ENCODE measurements at places on chromosomes 6 and 20.
A peak's percentile ranks its signal among the peaks of the same experiment; 100 is the strongest.

GRCh38 chr20:10061641-10062040 is 26.9 kb downstream of the ANKEF1 start:
- peak; percentile 98 for DNase-seq

DNA sequence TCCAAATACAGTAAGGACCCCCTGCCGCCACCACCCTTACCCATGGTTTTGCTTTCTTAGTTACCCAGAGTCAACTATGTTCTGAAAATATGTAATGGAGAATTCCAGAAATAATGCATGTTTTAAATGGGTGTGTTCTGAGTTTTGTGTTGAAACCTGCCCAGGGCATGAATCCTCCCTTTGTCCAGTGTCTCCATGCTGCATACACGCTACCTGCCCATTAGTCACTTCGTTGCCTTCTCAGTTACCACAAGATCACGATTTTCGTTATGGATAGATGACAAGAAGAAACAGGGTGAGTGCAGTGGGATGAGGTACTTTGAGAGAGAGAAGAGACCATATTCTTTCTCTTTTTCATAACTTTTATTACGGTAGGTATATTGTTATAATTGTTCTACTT is 10.6 kb downstream of the FARS2 start:
- no peak for DNase-seq

GRCh38 chr6:32522302-32523047 is 7.6 kb downstream of the HLA-DRB5 start:
- DNase-seq: no peak

DNA sequence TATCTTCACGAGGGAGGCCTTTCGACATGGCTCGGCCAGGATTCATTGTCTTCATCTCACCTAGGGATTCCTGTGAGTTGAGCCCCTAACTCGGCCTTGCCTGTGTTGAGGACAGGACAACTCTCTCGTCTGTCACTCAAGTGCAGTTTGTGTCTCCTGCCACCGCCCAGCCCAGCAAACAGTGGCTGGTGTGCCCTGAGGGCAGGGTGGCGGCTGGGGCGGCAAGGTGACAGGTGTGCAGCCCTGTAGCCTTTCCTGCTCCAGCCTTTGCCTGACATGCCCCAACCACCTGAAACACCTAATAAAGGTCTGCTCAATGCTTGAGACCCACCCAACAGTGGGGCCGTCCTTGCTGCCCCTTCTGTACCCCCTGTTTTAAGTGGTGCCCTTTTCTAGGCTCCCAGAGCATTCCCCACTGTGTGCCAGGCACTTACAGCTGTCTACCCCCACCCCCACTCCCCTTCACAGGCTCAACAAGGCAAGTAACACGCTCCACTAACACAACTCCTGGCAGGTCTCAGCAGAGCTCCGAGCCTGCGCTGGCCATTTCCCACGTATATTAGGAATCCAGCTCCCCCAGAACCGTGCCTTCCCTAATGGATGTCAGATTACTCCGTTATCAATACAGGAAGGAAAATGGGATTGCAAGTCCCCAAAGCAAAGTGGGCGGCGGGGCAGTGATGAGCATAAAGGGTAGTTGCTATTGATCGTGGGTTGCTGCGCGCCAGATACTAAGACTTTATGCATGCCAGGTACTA is 17.7 kb downstream of the GFRA4 start:
- no peak for DNase-seq

- DNase-seq: no peak
These were observed 189.6 kb downstream of the MYLK4 start for GRCh38 chr6:2560917-2561698.

DNA sequence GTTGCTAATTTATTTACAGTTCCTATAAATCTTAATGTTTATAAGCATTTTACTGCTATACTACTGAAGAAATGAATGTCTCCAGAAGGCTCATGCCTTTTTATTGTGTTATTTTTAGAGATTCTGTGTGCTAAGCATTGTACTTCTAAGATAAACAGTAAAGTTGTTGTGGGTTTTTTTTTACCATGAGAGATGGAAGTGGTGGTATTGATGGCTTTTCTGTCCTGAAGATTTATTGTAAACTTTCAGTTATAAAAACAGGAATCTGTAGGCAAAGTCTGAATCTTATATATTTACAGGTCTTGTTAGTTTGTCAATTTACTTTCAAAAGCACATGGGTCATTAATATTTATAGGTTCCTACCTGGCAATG is 246.9 kb downstream of the TMEM242 start:
- DNase-seq: no peak

DNA sequence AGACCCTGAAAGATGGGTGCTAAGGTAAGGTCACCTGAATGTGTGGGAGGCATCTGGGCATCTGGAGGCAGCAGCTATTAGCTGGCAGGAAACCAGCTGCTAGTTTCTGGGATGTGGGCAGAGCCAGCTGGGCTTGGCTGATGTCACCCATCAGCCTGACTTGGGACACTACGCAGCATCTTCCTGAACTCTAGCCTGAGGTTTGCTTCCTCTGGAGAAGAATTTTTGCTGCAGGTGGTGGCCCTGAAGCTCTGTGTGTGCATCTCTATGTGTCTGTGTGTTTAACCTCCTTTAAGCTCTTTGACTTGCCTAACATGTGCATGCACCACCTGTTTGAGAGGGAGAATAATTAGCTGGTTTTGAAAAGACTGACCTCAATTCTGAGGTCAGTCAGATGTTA is 465.1 kb upstream of the CHD6 start:
- DNase-seq: no peak

DNA sequence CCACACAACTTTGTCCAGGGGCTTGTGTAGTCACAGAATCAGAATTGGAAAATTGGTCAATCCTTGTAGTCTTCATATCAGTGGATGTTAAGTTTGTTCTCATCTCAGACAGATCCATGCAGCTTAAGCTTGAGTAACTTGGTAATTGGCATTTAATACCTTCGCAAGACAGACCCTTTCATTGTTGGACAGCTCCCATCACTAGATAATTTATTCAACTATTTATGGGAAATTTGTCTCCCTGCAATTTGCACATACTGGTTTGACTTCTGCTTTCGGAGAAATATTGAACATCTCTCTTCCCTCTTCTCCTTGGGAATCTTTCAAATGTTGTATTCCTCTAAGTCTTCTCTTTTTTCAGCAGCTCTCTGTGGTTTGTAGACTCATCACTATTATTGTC is 17.1 kb downstream of the MEI4 start:
- no peak for DNase-seq

- DNase-seq: no peak
These were observed 38.9 kb upstream of the CD2AP start for GRCh38 chr6:47438481-47439347.

DNA sequence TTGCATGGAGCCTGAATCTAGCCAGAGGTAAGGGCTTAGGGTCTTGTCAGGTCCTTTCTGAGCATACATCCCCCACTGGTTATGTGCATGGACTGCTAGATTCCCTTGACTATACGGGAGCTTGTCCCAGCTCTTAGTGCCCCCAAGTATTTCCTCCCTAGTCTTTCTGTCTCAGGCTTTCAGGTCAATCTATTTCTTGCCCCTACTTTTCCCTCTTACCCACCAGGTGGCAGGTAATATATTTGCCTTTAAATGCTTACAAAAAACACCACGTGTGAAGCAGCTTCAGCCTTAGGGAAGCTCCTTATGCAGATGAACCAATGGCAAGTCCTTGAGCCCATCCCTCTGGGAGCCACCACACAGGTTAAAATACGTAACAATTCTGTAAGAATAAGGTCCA is 454.2 kb downstream of the GRIK2 start:
- no peak for DNase-seq

- no peak for DNase-seq
These were observed 210.6 kb upstream of the CDYL start for GRCh38 chr6:4565301-4566250.

DNA sequence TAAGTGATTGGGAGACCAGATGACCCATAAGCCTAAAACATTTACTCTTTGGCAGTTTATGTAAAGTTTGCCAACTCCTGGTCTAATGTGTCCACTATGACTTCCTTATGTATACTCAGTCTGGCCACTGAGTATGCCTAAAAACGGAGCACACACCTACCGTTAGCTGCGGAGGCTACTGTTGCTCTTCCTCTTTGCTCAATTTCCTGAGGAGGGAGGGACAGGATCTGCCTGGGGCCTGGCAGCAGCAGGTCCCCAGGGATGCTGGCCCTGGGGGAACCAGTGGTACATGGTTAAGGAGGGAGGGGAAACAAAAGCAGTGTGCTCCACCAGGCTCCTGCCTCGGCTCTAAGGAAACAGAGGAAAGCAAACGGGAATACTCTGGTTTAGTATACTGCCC is 113.5 kb downstream of the CDYL start:
- no peak for DNase-seq

DNA sequence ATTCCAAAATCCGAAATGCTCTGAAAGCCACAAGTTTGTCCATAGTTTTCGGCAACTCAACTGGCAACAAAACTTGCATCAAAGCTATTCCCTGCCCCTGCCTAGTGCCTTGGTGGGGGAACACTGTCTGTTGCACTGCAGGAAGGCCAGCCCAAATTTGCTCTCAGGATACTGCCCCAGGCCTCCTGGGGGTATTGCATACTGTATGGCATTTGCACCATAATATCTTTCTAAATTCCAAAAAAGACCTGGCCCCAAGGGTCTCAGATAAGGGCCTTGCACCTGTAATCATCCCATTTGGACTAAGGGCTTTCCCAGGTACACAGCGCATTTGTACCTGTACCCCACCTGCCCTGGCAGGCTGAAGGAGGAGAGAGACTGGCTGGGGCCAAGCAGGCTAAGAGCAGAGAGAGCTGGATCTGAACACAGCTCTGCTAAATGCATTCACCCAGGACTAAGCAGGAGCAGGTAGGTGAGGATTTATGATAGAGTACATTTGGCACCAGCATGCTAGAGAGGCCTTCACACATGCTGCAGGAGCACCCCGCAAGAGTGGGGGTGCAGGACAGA is 4.0 kb upstream of the GRM4 start:
- no peak for DNase-seq

DNA sequence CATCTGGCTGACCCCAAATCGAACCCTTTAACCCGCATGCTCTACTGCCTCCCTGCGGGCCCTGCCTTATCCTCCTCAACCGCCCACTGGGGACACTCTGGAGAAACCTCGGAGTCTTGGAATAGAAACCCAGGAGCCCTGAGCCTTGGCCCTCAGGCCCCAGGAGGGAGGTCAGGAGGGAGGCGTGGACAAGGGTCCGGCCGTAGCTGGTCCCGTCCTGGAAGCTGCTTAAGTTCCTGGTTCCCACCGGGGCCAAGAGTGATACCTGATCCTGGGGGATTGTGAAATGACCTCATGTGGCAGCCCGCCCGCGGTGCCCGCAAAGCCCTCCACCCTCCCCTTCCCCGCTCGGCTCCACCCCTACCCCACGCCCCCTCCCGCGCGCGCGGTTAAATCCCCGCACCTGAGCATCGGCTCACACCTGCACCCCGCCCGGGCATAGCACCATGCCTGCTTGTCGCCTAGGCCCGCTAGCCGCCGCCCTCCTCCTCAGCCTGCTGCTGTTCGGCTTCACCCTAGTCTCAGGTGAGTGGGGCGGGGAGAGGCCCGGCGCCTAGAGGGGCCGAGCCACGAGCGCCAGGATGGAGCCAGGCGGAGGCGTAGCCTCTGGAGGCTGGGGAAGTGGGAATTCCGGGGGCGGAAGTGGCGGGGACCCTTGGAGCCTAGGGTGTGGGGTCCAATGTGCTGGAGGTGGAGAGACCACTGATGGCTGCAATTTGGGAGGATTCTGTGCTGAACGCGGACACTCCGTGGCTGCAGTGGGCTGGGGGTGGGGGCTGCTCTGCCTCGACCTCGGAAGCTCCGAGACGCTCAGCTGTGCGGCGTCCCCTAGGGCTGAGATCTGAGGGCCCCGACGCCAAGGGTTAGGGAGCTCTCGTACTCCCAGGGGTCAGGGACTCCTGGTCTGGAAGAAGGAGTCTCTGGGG is at the start of gene WFDC2:
Gene WFDC2, plus strand, starts transcription at position 418 of the 926 bp plus-strand sequence. Its CDS starts 29 bp downstream, at position 447.
- no peak for DNase-seq

DNA sequence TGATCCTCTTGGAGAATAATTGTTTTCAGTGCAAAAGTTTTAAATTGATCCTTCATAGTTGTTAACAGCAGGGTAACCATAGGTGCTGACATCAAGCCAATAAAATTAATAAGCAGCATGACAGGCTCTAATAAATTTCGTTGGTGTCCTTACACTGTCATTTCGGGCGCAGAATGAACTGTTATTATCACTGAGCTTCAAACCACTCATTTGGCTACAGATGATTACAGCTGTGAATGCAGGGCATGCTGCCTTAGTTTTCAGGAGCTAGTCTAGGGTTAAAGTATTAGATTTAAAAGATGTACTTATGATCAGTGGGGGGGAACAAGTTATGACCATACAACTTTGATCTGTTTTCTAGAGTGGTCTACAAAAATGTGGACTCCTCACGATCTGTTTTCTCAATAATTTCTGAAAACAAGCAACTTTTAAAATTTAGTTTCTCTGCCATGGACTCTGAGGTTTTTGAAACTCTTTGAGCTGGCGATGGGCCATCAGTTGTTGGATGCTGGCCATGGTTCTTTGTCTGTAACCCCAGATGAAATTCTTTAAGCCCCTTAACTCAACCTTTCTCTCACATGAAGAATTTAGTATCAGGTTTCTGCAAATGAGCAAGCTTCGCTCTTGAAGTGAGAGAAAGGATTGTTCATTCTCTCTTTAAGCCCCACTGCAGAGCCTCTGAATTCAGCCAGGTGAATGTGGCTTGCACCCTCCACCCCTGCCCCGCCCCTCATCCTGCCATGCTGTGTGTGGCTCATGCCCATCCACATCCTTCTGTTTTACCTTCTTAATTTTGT is 99.1 kb upstream of the MTHFD1L start:
- peak; percentile 81 for DNase-seq

DNA sequence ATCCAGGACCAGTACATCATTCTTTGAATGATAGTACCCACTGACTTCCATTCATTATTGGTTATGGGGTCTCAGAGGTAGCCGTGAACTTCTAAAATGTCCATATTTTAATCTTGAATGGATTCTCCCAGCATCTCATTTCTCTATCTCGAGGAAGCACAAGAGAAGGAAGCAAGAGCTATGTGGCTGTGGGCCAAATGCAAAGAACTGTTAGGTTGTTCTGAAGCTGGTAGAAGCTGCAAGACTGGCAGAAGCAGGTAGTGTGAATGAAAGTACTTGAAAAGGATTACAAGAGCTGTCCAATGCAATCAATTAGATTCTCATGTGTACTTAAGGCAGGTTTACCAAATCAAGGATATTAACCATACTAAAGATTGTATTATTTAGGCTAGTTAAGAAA is 1131.8 kb downstream of the GRIK2 start:
- DNase-seq: peak; percentile 23

GRCh38 chr6:42029062-42029685 is 21.1 kb upstream of the TAF8 start:
- DNase-seq: no peak

DNA sequence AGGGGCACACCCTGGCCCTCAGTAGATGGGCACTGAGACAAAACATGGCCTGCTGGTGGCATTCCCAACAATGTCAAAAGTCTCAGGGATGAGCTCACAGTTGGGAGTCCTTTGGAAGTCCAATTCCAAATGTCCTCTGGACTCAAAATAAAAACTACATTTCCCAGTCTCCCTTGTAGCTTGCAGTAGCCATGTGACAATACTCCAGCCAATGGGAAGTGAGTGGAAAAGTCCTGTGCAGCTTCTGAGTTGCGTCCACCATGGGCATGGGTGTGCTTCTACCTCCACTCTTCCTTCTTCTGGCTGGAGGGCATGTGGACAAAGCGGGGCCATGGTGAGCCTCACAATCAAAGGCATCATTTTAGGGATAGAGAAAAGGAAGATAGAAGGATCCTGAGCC is 5.8 kb upstream of the ADAM33 start:
- DNase-seq: no peak
